ENCODE measurements at places on chromosomes 16 and 17.

DNA sequence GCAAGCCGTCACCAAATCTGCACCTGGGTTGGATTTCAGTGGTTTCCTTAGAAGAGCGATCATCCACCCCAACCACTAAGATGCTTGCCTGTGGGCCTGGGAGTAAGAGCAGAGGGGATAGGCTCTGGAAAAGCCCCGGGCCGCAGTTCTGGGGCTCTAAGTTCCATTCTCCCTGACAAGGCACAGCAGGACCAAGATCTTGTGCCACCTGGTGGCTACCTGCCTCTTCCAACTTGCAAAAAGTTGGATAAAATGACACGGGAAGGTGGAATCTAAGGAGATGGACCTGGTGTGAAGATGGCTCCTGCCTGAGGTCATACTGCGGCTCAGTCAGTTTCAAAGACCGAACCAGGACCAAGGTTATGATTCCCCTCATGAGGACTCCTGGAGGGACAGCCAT, 42.3 kb downstream of the ABCC12 start:
- no peak for DNase-seq

DNA sequence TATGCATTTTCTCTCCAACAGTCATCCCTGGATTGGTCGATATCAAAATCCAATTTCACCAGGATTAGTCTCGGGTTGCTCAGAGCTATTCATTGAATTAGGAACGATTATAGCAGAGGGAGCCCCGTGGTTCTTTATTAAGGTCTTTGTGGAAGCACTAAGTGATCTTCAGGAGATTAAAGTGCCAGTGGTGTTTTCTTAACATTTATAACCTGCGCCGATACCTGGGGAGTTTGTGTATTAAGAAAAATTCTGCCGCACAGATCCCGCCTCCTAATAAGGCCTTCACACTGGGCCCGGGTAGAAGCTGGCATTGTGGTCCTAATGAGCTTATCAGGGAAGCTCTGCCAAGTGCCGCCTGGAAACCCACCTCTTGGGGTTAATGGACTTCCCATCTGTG, 238.7 kb downstream of the RBFOX1 start:
- DNase-seq, result no peak

DNA sequence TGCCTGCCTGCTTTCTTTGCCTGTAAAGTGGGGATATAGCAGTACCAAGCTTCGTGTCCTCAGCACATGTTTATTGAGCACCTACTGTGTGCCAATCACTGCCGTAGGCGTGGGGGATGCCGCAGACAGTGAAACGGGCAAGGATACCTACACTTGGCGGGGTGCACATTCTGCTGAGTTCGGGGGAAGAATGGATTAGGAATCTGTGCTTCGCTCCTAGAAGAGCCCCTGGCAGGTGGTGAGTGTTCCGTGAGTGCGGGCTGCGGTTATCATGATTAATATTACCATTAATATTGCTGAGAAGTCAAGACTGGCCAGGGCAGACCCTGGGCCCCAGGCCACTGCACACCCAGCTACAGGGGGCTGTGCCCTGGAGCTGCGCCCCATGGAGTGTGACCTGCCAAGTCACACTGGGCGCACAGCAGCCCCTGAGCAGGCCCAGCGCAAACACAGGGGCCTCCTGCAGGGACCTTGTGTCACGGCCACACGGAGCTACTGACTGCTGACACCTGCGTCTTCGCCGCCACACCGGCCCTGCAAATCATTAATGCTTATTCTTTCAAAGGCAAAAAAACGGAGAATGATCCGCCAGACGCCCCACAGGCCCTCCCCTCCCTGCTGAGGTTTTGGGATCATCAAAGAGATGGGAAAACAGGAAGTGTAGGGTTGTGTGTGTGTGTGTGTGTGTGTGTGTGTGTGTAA, 213.4 kb upstream of the GSE1 start:
- DNase-seq, result no peak

DNA sequence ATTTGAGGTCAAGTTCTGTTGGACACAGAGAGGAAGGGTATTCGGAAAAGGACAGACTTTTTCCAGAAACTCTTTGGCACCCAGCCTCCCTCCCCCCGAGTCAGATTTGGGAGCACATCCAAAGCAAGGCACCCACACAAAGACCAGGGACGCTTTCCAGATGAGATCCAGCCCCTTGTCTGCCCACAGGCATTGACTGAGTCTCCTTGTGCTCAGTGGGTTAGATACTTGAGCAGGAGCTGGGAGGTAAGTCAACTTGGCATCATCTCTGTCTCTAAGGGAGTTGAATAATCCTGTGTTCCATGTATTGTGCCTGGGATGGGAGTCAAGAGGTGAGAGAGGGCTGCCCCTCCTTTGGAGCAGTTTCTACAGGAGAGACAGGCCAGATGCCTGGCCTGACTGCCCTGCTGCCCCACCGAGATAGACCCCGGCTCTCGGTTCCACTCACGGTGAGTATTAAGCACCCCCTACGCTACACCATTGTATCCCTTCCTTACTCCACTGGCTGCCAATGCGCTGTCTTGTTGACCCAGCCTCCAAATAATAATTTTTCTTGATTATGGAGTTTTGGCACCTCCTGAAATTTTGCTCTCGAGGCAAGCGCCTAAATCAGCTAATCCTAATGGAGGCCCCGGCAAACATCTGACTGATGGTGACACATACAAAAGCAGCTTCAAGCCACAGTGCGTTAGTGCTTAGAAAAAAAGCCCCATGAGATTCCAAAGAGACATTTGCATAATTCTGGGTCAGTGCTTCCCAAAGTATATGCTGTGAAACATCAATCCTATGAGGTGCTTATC, 29.6 kb upstream of the MAP3K14 start:
- no peak for DNase-seq

GRCh38 chr16:85418978-85419491, 194.1 kb upstream of the GSE1 start:
- DNase-seq, result no peak

DNA sequence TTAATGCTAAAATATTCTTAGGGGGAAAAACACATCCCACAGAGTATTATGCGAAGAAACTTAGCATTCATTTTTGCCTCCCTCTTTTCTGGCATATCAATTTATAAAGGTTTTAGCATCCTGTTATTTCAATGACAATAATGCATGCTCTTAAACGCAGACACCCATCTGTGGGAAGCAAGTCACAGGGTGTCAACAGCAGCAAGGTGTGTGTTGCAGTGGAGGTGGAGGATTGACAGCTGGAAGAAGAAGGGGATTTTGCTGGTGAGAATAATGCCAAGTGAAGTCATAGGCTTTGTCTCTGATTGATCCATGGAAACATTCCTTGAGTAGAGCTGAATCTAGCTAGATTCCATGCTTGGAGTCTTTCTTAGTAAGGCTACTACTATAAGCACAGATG, 498.1 kb downstream of the NPIPA7 start:
- no peak for DNase-seq

GRCh38 chr16:5036228-5037156, 2.8 kb upstream of the NAGPA start:
- DNase-seq, result no peak

DNA sequence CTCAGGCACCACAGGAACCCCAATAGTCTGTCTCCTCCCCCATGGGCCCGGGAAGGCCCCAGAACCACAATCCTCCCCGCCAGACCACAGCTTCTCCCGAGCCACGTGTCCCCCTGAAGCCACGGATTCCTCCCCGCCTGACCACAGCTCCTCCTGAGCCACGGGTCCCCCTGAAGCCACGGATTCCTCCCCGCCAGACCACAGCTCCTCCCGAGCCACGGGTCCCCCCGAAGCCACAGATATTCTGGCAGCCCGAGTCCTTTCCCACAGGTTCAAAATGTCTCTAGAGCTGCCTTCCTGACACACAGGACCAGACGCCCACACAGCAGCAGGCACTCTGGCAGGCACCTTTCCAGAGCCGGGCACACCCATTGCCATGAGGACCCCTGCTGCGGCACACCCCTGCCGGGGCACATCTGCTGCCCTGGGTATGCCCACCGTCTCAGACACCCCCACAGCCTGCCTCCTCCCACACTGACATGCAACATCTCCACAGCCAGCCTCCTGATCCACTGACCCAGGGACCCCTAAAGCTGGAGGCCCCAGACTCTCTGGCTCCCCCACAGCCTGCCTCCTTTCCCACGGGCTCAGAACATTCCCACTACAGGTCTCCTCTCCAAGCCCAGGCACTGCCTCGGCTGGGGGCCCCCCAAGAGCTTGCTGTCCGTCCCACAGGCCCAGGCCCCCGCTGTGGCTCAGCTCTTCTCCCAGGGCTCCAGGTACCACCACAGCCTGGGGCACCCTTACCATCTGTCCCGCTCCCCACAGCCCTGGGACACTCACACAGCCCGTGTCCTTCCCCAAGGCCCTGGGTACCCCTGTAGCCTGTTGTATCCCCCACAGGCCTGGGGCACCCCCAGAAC, 2.2 kb downstream of the KIAA0753 start:
- no peak for DNase-seq

GRCh38 chr17:70099294-70099693, 24.3 kb downstream of the KCNJ16 start:
- DNase-seq, result no peak

GRCh38 chr17:33112763-33113162, 121.1 kb downstream of the SPACA3 start:
- no peak for DNase-seq

GRCh38 chr16:23114131-23114904, 34.9 kb downstream of the USP31 start:
- no peak for DNase-seq

- DNase-seq, result no peak
Observed at GRCh38 chr17:47317119-47317518, 6.6 kb upstream of the EFCAB13 start.

DNA sequence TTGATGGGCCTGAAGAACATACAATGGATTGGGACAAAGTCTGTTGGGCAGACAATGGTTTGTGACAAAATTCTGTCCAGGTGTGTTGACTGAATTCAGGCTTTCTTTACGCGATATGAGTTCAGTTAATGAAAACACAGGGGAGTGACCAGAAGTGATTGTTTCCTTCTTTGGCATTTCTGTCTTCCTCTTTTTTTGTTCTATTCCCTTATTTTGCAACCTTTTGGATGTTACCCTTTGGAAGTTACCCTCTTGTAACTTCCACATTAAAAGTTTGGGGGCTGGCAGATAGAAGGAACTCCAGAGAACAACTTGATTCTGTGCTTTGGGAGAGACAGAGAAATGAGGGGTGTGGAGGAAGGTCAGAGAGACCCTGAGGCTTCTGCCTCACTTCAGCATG, 126.7 kb downstream of the PITPNC1 start:
- no peak for DNase-seq

- DNase-seq, result no peak
Observed at GRCh38 chr16:57938484-57938883, 32.4 kb downstream of the CNGB1 start.
